CD4-positive, alpha-beta T cell treated with Interferon alpha-2 for 1 hour (primary cell): ENCODE measurements at places on chromosomes 13 and 19.

GRCh38 chr13:74891610-74892009, 590.4 kb downstream of the TBC1D4 start:
- no peak for DNase-seq

GRCh38 chr13:101511766-101512165, 59.3 kb downstream of the ITGBL1 start:
- DNase-seq = no peak

DNA sequence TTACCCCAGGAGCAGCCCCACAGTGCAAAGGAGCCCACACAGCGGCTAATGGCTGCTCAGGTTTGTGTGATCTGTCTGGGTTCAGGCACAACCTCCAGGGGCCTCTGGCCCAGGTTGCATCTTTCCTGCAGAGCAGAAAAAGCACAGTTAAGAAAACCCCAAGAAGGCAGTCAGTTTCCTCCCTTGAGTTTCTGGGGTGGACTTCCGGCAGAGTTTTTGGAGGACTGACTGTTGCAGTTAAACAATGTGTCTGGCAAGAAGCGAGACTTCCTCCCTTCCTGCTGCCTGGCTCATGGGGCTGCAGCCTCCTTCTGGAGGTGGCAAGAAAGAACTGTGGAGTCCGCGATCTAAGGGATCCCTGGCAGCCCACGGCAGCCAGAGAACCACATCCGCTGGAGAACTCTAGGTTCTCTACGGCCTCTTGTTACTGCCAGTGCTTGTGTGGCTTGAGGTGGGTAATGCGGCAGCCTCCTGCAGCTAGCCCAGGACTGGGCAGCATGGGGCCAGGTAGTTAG, 114.4 kb downstream of the ZDHHC20 start:
- DNase-seq = peak; percentile 47

DNA sequence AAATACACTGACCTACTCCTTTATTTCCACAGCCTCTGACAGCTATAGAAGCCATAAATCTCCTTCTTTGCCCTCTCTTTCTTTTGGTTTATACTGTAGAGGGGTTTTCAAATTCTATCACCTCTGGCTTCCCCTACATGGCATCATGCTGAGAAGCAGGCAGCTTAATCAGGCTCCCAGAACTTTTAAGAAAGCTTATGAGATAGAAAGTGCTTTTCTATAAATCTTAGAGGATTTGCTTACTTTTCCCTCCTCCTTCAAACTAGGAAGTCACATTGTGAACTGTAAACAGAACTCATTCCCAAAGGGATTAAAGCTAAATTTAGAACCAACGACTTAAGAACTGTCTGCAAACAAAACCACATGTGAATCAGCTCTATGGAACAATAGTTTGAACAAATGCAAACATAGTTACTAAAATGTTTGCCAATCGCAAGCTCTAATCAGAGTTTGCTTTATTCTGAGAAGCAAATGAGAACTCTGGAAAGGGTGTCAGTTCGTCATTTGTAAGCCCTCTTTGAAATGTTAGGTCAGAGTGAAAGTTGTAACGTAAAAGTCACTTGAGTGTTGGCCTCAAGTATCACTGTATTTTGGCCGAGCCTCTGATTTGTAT, 344.1 kb downstream of the RFC3 start:
- no peak for DNase-seq

GRCh38 chr13:98875146-98875729, 102.6 kb downstream of the DOCK9 start:
- no peak for DNase-seq

DNA sequence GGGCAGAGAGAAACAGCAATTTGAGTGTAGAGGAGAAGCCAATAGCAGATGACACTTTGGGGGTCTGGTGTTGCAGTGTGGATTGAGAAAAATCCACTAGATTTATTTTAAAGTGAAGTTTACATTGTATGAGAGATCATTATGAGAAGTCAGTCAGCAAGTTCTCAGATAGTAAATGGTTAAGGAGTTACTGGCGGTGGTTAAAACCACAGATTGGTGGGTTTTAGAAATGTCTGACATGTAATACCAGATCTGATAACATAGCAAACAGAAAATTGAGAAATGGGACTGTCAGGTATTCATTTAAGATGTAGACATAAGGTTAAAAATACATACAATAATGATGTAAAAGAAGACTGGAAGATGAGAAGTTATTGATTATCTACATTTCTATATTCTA, 7.2 kb downstream of the ABHD13 start:
- peak; percentile 38 for DNase-seq

DNA sequence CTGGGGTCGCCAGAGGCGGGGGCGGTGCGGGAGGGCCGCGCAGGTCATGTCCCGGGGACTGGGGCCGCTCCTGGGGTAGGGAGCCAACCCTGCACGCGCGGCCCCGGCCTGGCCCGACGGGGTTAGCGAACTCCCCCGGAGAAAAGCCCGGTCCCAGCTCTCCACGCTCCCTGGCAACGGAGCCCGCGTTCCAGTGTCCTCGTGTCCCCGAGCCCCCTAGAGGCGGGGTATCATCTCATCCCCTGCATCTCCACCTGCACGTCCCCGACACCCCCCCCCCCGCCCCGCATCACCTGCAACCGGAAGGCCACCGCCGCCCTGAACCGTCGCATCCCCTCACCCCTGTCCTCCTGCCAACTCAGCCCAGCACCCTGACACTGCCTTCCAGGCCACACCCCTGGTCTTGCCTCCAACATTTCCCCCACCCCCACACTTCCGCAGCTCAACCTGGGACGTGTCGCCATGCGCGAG, 2.7 kb downstream of the WDR88 start:
- DNase-seq = peak; percentile 32

GRCh38 chr13:94886191-94886590, 173.8 kb upstream of the SOX21 start:
- DNase-seq = no peak

GRCh38 chr13:29423050-29423449, 172.4 kb downstream of the SLC7A1 start:
- DNase-seq = no peak

- no peak for DNase-seq
Observed at GRCh38 chr19:15324791-15325519, 7.4 kb downstream of the BRD4 start.

GRCh38 chr19:43229315-43229714, 23.9 kb upstream of the PSG4 start:
- DNase-seq = no peak

- DNase-seq = no peak
Observed at GRCh38 chr13:112104881-112105234, 37.9 kb downstream of the SOX1 start.

- no peak for DNase-seq
Observed at GRCh38 chr19:21587549-21587948, 82.1 kb downstream of the ZNF429 start.

DNA sequence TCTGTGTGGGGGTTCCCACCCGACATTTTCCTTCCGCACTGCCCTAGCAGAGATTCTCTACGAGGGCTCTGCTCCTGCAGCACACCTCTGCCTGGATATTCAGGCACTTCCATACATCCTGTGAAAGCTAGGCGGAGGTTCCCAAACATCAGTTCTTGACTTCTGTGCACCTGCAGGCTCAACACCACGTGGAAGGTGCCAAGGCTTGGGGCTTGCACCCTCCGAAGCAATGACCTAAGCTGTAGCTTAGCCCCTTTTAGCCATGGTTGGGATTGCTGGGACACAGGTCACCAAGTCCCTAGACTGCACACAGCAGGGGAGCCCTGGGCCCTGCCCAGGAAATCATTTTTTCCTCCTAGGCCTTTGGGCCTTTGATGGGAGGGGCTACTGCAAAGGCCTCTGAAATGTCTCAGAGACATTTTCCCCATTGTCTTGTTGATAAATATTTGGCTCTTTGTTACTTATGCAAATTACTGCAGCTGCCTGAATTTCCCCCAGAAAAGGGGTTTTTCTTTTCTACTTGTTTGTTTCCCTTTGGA, 1004.8 kb downstream of the OLFM4 start:
- no peak for DNase-seq

GRCh38 chr19:45191375-45191774, 12.8 kb downstream of the BLOC1S3 start:
- DNase-seq = no peak

- peak; percentile 91 for DNase-seq
Observed at GRCh38 chr19:3573858-3574637, 1.3 kb downstream of the HMG20B start.

GRCh38 chr13:72126424-72126823, 259.4 kb upstream of the DACH1 start:
- DNase-seq = no peak

DNA sequence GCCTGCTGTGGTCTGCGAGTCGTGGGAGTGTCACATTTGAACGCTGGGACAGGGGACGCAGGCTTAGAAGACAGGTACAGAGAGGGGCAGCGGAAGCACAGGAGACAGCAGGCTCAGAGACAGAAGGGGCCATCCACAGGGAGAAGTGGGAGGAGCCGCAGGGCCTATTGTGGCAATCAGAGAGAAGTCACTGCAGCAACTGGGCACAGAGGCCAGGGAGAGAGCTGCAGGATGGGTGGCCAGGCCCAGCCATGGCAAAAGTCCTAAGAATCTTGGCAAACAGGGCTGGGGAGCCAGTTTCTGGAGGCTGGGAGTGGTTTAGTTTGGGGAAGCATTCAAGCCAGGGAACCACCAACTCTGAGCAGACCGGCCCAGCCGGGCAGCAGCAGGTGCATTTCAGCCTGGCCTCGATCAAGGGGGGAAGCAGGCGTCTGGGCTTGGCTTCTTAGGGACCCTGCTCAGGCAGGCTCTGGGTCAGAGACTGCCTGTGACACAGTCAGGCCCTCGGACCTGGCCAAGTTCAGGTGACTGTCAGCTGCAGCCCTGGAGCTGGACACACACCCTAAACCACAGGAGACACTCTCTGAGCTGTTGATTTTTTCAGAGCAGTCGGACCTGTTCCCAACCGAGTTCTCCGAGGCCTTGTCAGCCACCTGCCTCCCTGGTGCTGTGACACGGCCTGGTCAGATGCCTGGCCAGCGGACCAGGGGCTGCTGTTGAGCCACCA, 11.8 kb downstream of the SH3GL1 start:
- DNase-seq = no peak

DNA sequence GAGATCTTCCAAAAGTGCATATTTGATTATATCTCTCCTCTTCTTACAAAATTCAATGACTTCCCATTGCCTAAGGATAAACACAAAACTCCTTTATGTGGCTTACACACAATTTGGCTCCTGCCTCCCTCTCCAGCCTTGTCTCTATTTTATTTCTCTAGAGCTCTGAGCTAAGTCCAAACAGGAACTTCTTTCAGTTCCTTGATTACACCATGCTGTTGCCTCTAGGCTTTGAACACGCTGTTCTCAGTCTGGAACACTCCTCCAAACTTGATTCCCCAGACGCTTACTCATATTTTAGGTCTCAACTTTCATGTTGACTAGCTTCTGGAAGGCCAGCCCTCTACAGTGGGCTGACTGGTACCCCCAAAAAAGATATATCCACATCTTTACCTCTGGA, 258.5 kb downstream of the COG6 start:
- DNase-seq = no peak

- DNase-seq = no peak
Observed at GRCh38 chr13:92255526-92255925, 857.1 kb downstream of the GPC5 start.

DNA sequence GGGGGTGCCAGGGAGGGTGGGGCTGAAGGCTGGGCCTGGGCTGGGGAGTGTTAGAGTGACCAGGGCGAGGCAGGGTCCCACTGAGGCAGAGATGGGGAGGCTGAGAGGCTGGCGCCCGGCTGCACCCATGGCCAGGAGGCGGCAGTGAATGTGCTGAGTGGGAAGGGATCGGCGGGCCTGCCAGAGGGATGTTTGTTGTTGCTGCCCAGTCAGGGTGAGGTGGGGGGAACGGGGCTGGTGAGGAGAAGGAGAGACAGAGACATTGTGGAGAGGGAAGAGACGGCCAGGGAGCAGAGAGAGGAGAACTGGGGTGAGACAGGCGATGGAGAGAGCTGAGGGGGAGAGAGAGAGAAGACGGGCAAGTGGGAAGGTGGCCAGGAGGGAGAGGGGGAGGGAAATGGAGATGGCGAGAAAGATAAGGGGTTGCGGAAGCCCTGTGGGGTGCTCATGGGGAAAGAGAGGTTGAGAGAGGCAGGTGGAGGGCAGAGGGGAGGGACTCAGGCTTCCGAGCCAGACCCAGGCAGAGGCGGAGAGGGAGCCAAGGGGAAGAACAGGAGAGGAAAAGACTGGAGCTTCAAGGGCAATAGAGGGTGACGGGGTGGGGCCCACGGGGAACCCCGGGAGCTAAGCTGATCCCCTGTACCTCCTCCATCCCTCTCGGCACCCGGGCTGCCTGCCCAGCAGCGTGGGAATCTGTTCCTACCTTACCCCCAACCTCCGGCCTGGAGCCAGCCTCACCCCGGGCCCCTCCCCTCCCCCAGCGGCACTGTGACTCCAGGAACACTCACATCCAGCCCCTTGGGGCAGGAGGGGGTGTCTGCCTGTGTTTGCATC, 690 bp upstream of the B3GNT8 start:
- peak; percentile 71 for DNase-seq

DNA sequence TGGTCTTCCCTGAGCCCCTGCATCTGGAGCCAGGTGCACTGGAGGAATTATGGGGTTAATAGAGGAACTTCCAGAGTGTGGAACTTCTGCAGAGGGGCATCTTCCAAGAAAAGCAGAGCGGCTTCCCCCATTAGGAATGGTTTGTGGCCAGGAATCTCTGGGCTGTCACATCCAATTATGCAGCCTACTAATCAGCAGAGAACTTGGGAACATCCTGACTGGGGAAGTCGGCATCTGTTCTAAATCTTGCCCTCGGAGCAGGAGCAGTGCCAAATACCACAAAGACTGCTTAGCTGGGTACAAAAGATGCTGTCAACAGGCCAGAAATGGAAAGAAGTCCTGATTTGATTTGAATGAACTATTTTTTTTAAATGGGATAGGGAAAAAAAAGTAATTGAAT, 435.1 kb downstream of the ZNF536 start:
- no peak for DNase-seq

DNA sequence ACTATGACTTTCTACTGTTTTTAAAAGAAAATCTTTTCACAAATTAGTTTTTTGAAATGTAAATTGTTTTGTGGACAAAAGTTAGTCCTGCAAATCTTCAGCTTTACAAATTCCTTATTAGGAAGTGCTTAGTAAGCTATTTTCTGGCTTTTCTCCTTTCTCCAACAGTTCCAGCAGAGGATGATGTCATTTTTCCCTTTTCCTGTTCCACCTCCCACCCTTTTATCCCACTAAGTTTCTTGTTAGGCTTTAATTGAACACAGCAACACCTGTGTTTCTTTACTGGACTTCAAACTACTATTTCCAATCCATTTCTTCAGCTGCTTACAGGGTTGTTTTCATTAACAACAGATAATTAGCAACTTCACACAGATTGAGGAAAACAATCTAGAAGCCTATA, 389.2 kb downstream of the NDFIP2 start:
- no peak for DNase-seq

GRCh38 chr13:109918179-109918711, 131.9 kb upstream of the IRS2 start:
- no peak for DNase-seq

DNA sequence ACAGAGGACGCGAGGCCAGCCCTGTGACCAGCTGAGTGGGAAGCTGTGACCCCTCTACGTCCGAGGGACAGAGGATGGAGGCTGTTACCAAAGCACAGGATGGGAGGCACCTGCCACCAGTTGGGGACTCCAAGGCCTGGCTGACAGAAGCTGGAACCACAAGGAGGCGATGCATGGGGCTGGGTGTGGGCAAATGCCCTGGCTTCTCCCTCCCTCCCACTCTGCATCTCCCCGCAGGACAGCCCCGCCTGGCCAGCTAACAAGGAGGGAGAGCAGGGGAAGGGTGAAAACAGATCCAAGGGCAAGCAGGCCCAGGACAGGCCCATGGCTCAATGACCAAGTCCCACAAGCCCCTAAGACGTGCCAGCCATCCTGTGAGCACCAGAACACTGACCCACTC, 28.6 kb downstream of the AKT2 start:
- no peak for DNase-seq

- DNase-seq = no peak
Observed at GRCh38 chr19:52230685-52231084, 38.7 kb upstream of the ZNF766 start.

GRCh38 chr13:82758044-82758443, 1124.2 kb downstream of the SLITRK1 start:
- DNase-seq = no peak
